Activated naive CD4-positive, alpha-beta T cell treated with anti-CD3 and anti-CD28 coated beads, Interleukin-2, amount 10 ng/mL, durations not matched to agents 7 days and 5 days (primary cell): ENCODE measurements at places on chromosomes 5 and 9.

GRCh38 chr5:66443462-66444130, 152.6 kb upstream of the MAST4 start:
- no peaks in the 10 kb centered on the region for H3K4me1 ChIP-seq
- H3K27me3 ChIP-seq: no peaks in the 10 kb centered on the region
- H3K4me3 ChIP-seq: no peak overlapping the region
- no peak for DNase-seq
- no peaks in the 10 kb centered on the region for H3K36me3 ChIP-seq
- H3K27ac ChIP-seq: no peak overlapping the region

GRCh38 chr9:123064716-123065115, 31.2 kb downstream of the GPR21 start:
- no peak overlapping the region for H3K4me3 ChIP-seq
- DNase-seq: no peak
- peaks cover 13% of the 10 kb centered on the region for H3K36me3 ChIP-seq
- H3K4me1 ChIP-seq: no peaks in the 10 kb centered on the region
- H3K27ac ChIP-seq: no peak overlapping the region

DNA sequence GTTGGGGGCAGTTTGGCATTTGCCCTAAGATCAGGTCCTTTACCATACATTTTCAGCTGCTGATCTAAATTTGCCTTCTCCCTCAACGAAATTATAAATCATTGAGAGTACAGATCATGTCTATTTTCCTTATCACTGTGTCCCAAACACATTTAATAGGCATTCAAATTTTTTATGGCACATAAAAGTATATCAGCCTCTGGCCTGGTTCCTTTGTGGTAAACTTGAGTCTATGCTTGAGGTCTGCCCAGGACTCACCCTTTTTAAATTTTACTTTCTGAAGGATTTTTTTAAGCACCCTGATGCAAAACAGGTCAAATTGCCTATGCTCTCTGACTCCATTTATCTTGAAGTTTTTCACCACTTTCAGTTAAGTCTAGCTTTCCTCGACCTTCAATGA, 163.6 kb upstream of the GRIN3A start:
- no peak overlapping the region for H3K27ac ChIP-seq
- no peaks in the 10 kb centered on the region for H3K36me3 ChIP-seq
- H3K27me3 ChIP-seq: no peaks in the 10 kb centered on the region
- H3K4me1 ChIP-seq: no peaks in the 10 kb centered on the region
- DNase-seq: no peak

DNA sequence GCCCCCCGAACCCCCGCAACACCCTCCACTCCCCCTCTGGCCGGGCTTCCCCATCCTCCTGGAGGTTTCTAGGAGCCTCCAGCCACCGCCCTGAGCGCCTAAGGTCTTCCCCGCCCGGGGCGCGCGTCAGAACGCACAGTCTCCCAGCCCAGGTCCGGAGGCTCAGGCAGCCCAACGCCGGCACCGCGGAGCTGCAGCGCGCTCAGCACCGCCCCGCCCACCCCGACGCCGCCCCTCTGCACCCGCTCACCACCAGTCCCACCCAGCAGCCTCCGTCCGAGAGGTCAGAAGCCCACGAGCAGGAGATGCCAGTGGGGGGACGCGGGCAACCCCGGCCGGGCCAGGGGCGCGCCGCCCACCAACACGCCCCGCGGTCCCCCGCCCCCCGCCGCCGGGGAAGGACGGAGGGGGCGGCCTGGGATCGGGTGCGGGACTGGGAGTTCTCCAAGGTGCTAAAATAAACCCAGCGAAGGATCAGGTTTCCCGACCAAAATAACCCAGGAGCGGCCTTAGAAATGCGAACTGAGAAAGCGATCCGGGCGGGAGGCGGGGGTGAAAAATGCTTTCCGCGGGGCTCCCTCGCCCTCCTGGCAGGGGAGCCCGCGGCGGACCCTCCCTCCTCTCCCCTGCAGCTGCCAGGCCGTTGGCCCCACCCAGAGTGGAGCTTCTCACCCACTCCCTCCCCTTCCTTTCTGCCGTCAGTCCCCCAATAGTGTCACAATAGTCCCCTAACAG, 6.5 kb upstream of the FAM78A start:
- H3K4me1 ChIP-seq: peaks cover 29% of the 10 kb centered on the region
- H3K36me3 ChIP-seq: peaks cover 2% of the 10 kb centered on the region
- H3K27me3 ChIP-seq: peaks cover 65% of the 10 kb centered on the region
- peak; percentile 42 for DNase-seq

GRCh38 chr5:67092535-67092934, 104.1 kb downstream of the CD180 start:
- H3K4me1 ChIP-seq: no peaks in the 10 kb centered on the region
- peaks cover 17% of the 10 kb centered on the region for H3K36me3 ChIP-seq
- H3K4me3 ChIP-seq: no peak overlapping the region
- no peak overlapping the region for H3K27ac ChIP-seq
- no peaks in the 10 kb centered on the region for H3K27me3 ChIP-seq

DNA sequence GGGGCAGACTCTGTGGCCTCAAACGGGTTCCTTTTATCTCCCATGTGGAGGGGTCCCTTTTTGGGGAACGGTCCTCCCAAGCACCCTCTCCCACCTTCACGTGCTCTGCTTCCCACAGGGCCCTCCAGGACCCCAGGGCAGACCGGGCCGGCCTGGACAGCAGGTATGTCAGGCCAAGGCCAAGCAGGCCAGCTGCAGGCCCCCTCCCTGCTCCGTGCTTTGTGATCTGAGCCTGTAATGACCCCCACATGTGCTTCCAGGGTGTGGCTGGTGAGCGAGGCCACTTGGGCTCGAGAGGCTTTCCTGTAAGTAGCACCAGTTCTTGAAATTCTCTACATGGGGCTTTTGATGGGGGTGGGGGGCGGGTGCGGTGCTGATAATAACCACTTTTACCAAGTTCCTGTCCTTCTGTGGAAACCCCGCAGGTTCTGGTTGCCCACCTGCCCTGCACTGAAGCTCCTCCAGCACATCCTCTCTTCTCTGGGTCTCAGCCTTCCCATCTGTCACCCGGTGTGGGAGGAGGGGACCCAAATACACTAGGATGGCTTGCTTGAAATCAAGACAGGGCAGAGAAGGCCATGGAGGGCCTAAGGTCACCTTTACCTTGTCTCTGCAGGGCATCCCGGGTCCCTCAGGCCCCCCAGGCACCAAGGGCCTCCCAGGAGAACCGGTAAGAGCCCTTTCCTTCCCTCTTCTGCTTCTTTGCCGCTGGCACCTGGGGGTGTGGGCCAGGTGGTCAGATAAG, 57.9 kb upstream of the ORM1 start:
- no peaks in the 10 kb centered on the region for H3K36me3 ChIP-seq
- no peak for DNase-seq
- no peaks in the 10 kb centered on the region for H3K27me3 ChIP-seq
- H3K4me3 ChIP-seq: no peak overlapping the region
- no peak overlapping the region for H3K27ac ChIP-seq
